Activated naive CD8-positive, alpha-beta T cell treated with anti-CD3 and anti-CD28 coated beads, Interleukin-2, amount 10 ng/mL, durations not matched to agents 7 days and 5 days (primary cell): ENCODE measurements at places on chromosomes 3 and 15. TPM values are rescaled to one million over a fixed set of nuclear protein-coding genes. Genes with fewer than 3 reads are reported as not detected.

GRCh38 chr3:61725851-61726333, 164.5 kb downstream of the PTPRG start:
- DNase-seq, result no peak

DNA sequence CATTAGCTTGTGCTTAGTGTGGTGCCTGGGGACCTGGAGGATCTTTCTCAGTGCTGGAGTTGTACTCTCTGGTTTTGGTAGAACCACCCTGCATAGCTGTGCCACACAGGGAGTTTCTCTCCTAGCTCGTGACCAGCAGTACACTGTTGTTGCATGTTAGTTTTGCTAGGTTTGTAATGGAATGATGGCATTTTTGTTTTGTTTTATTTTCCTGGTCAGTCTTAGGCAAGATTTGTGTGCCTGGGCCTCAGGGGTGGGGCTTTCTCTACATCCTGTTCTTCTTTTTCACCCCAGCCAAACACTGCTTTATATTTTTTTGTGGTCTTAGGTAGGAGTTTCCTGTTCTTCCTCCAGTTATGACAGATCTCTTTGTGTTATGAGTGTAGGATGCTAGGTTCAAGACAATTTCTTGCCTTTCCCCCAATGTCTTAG, 534.5 kb upstream of the KCNMB2 start:
- no peak for DNase-seq

DNA sequence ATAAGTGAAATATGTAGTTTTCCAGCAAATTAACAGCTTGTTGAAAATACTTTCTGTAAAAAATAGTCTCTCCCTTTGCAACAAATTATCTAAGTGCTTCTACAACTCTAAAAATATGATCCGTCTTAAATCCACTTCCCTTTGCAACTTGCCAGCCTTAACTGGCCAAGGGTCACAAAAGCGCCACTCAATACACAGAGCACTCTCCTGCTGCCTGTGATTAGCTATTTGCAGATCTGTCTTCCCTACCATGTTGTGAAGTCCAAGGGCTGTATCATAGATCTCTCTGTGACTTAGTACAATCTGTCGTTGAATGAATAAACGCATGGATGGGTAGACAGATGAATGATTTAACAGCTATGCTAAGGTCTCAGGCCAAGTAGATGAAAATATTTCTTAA, 76.2 kb downstream of the ITGB5 start:
- no peak for DNase-seq

DNA sequence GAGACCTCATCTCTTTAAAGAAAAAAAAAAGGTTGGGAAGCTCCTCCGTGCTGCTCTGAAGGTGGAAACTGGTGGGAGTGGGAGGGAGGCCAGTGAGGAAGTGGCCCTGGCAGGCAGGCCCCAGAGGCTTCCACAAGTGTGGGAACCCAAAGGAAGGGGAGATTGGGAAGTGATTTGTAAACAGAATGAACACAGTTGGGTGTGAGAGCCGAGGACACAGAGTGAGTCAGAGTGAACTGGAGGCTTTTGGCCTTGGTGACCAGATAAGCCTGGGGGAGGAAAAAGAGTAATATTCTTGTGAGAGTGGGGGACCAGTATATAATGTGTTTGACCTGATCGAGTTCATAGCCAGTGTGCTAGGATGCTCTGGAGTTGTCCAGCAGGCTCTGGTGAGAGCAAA, 23.0 kb downstream of the MKRN2 start:
- DNase-seq, result no peak

DNA sequence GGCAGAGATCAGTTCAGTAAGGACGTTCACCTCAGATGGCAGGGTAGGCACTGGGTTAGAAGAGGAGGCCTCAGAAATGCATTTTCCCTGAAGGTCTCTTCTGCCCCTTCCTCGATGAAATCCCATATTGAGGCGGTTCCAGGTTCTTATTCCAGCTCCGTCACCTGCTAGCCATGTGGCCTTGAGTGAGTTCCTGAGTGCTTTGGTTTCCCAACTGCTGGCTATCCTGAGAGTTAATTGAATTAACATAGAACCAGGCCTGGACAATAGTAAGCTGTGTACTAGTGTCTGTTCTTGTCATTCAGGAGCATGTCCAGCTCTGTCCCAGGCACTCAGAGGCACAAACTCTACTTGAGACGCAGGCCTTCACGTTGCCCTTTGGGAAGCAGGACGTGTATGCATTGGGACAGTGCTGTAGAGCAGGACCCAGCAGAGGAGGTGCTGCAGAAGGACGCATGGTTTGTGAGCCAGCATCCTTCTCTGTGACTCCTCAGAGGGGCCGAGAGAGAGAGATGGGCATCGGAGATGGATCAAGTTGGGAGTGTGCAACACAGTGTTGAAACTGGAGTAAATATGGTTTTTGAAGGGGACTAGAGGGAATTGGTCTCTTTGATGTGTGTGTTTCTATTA, 114.2 kb downstream of the ASB7 start:
- DNase-seq, result no peak

- DNase-seq, result no peak
These were observed 730.4 kb downstream of the EDEM1 start for GRCh38 chr3:5917932-5918331.

GRCh38 chr3:115986555-115987207, 363.4 kb downstream of the GAP43 start:
- no peak for DNase-seq

DNA sequence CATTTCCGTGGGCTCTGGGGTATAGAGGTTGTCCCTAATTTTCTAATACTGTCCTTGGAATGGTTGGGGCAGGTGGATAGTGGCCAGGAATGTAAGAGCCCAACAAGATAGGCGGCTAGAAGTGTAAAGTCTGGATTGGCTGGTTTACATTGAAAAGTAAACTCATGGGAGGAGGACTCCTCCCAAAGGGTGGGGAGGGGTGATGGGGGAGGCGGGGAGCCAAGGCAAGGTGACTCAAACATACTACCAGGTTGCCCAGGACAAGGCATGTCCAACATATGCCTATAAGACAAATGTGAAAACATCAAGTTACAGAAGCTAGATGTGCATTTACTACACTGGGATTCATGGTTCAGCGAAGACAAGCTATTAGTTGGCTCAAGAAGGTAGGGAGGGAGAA, 14.3 kb upstream of the SAMMSON start:
- DNase-seq, result no peak

- DNase-seq, result no peak
These were observed 64.0 kb upstream of the CDAN1 start for GRCh38 chr15:42800731-42801474.

GRCh38 chr3:3194861-3195260, 15.4 kb upstream of the CRBN start:
- no peak for DNase-seq

GRCh38 chr3:3468596-3468995, 289.1 kb upstream of the CRBN start:
- no peak for DNase-seq

GRCh38 chr3:184761075-184761841, 49.4 kb upstream of the MAGEF1 start:
- DNase-seq, result no peak

NGLY1 gene
- 80.8 TPM for total RNA-seq

FOXB1 gene
- total RNA-seq, result 0.74 TPM

ZIC1 gene
- total RNA-seq, result not detected

LTF gene
- not detected for total RNA-seq

DAZL gene
- total RNA-seq, result not detected

ATP13A5 gene
- total RNA-seq, result not detected
